ENCODE measurements at places on chromosomes 6 and 20.

DNA sequence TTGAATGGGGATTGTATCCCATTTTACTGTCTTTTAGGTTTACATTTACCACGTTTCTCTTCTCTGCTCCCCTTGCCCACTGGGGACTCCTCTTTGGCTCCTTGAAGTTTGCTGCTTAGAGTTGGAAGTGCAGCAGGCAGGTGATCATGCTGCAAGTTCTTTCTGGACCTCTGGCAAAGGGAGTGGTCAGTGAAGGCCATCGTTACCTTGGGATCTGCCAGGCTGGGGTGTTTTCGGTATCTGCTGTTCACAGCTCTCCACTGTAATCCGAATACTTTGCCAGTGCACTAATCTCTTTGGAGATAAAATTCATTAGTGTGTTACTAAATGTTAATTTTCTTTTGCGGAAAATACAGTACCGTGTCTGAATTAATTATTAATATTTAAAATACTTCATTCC, 9.1 kb upstream of the EFCAB8 start:
- DNase-seq, result no peak

DNA sequence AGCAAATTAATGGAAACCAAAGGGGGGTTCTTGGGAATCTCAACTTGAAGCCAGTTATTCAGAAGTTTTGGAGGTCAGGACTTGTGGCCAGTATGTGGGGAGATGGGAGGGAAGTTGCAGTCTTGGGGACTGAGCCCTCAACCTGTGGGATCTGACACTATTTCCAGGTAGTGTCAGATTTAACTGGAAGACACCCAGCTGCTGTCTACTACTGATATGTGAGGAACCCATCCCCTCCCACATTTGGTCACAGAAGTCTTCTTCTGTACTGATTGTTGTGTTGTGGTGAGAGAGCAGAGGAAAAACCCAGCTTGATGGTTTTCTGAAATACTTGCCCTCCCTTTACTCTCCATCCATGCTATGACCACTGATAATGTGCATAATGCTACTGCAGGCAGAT, 134.0 kb downstream of the QRSL1 start:
- DNase-seq, result no peak

GRCh38 chr6:33642897-33643296, 21.8 kb downstream of the ITPR3 start:
- DNase-seq, result no peak

GRCh38 chr6:170210651-170211403, 80.1 kb downstream of the DLL1 start:
- no peak for DNase-seq

- DNase-seq, result no peak
Measured at GRCh38 chr20:50517817-50518154, 7.6 kb downstream of the PTPN1 start.

GRCh38 chr6:37559501-37559900, 59.8 kb upstream of the CCDC167 start:
- no peak for DNase-seq

- peak; percentile 47 for DNase-seq
Measured at GRCh38 chr6:16671302-16672289, 89.7 kb downstream of the ATXN1 start.

GRCh38 chr6:165486183-165487137, 176.6 kb downstream of the PDE10A start:
- no peak for DNase-seq

- DNase-seq, result no peak
Measured at GRCh38 chr20:37314099-37314498, 24.6 kb downstream of the MANBAL start.

DNA sequence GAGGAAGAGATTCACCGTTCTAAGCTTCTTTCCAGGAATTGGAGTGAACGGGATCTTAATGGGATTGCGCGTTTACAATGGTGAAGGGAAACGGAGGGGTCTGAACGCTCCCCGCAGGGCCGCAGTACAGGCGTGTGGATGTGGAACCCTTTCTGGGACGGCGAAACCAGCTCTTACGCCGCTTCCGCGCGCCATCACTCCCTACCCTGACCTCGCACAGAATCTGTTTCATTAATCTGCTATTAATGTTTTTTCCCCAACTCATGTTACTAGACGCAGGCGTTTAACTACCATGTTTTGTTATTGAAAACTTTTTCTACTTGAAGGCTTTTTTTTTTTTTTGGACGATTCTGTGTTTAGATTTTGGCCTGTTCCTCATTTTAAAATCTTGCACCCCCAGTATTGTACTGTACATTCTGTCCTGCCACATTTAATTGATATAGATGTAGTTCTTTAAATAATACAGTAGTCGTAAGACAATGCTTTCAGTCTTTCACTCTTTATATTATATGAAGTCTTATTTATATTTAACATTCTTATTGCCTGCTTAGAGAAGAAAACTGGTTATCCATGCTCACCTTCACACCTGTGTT, 696 bp upstream of the SUPT3H start:
- DNase-seq, result no peak

DNA sequence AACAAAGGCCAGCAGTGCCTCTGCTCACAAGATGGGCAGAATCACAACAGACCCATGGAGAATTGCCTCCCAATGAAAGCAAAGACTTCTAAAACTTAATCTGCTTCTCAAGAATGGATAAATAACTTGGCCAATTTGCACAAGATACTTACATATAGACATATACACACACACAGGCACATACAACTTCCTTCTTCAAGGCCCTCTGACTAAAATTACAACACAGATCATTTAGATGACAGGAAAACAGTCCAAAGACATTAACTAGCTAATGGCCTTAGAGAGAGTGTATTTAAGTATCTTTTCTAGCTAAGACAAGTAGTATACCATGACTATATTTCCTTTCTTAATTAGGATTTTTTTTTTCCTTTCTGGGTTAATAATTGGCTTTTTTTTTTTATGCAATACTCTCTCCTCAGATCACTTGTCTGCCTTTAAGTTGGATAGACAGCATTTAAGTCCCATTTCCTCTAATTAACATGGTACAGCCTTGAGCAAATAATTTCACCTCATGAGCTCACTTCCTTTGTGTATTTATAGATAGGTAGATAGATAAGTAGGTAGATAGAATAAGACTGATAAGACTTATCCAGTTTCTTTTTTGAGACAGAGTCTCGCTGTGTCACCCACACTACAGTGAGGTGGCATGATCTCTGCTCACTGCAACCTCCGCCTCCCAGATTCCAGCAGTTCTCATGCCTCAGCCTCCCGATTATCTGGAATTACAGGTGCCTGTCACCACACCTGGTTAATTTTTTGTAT, 70.0 kb downstream of the NRSN1 start:
- DNase-seq, result peak; percentile 34

DNA sequence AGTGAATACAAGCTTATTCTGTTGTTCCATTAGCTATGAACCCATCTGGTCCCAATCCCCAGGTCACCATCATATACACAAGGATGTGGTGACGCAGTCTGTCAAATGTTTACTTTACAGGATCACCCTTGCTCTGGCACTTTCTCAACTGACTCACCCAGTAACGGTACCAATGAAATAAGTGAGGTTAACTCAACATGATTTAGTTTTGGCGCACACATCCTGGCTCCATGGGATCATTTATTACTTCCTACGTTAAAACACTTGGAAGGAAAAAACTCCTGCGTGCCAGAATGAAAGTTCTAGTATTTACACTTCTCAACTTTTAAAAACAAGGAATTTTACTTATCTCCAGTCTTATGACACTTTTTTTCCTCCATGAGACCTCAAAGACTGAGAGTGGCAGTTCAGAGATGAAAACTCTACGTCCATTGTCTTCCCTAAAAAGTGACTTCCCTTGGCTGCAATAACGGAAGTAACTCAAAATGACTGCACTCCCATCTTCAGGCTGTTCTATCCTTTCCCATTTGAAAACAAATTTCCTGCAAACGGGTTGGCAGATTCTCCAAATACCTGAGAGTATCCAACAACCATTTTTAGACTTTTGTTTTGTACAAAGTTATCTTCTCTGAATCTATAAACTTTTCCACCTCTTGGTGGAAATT, 15.9 kb downstream of the AGPAT4 start:
- peak; percentile 37 for DNase-seq

DNA sequence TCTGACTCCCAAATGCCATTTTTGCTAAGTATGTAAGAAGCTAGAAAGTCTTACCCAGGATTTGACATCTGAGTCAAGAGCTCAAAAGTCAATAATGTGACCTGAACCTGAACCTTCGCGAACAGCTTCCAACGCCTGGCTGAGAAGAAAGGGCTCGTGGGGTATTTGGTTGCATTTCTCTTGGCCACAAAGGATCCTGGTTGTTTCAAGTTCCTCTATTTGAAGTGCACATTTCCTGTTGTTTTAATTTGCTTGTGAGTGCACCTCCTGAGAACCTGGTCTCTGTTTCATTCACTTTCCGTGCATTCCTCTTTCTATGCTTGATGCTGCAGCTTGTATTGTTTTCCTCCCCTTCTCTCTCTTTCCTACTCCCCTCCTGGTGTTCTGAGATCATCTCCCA, 212.5 kb downstream of the FOXA2 start:
- peak; percentile 45 for DNase-seq

DNA sequence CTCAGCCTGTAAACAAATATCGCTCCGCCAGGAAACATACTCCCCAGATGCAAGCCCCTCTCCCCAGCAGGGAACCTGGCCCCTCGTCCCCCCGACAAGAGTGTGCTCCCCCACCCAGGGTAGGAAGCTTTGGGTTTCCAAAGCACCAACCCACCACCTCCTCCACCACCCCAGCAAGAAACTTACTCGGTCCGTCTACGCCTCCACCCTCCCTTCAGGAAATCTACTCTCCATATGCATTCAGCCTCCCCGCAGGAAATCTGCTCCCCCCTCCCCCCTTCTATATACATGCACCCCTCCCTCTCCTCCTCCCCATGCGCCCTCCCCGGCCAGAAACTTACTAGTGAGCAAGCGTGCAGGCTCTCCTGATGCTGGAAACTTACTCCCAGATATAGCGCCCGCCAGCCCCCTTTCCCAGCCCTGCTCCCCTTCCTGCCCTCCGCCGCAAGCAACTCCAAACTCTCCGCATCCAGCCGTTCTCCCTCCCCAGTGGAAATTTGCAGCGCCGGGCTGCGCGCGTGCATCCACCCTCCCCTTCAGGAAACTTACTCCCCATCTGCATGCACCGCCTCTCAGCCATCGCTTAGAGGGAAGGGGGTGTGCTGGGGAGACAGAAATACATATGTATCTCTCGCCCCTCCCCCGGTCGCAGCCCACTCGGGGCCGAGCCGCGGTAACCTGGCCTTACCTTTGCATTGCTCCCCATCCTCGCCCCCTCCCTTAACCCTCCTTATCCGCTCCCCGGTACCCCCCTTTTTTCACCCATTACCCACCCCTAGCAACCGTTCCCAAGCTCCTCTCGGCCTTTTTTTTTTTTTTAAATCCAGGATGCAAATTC, at the start of gene TRERF1:
TSS of gene TRERF1 (minus strand) at position 594 of the 838 bp plus-strand sequence. CDS start 182,336 bp downstream, outside the sequence.
- DNase-seq, result peak; percentile 25

- DNase-seq, result peak; percentile 45
Measured at GRCh38 chr6:48476257-48476656, 365.3 kb upstream of the PTCHD4 start.

GRCh38 chr20:45067087-45067486, 33.8 kb downstream of the KCNS1 start:
- DNase-seq, result peak; percentile 39

GRCh38 chr20:63084563-63084927, 77.8 kb upstream of the BHLHE23 start:
- no peak for DNase-seq

DNA sequence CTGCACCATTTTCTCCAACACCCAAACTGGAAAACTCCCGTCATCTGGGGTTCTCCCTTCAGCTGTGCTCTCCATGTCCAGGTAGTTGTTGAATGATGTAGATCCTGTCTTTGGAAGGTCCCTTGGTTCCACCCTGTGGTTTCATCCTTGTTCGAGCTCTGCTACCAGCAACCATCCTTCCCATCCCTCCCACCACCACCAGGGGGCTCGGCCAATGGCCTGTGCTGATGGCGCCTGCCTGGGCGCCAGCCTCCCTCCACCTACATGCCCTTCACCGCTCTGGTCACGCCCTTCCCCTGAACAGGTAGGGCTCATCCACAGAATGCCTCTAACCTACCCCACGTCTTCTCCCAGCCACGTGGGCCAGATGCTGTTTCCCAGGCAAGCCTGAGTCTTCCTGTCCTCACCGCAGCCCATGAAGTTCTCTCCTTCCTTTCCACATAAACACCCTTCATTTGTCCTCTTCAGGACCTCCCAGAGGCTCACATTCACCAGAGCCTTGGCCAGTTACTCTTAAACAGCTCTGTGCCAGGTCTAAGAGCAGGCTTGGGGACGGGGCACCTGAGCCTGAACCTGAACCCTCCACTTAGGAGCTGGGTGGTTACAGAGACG, 75.1 kb upstream of the DUSP22 start:
- no peak for DNase-seq

- peak; percentile 89 for DNase-seq
Measured at GRCh38 chr6:151999194-151999593, 191.7 kb downstream of the ESR1 start.

DNA sequence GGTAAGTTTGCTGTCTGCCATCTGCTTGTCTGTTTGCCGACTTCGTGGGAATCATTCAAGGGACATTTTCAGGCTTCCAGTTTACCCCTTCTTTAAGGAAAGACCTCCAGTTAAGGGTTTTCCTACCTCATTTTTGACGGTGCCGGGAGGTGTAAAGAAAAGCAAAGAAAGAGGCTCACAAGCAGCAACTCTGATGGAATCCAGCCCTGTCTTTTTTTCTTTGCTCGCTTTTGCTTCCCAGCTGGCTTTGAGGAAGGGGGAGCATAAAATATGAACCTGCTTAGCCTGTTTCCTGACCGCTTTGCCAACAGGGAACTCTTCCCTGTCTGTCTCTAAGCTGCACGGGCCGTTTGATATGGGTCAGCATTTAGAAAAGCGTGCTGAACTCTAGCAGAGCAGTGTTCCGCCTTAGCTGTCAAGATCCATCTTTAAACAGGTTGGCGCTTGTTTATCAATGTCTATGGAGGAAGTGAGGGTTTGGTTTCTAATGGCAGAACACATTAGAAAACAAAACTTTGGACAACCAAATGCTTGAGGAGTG, 13.8 kb downstream of the SYTL3 start:
- DNase-seq, result no peak

- DNase-seq, result no peak
Measured at GRCh38 chr6:66065313-66065712, 358.3 kb upstream of the EYS start.

DNA sequence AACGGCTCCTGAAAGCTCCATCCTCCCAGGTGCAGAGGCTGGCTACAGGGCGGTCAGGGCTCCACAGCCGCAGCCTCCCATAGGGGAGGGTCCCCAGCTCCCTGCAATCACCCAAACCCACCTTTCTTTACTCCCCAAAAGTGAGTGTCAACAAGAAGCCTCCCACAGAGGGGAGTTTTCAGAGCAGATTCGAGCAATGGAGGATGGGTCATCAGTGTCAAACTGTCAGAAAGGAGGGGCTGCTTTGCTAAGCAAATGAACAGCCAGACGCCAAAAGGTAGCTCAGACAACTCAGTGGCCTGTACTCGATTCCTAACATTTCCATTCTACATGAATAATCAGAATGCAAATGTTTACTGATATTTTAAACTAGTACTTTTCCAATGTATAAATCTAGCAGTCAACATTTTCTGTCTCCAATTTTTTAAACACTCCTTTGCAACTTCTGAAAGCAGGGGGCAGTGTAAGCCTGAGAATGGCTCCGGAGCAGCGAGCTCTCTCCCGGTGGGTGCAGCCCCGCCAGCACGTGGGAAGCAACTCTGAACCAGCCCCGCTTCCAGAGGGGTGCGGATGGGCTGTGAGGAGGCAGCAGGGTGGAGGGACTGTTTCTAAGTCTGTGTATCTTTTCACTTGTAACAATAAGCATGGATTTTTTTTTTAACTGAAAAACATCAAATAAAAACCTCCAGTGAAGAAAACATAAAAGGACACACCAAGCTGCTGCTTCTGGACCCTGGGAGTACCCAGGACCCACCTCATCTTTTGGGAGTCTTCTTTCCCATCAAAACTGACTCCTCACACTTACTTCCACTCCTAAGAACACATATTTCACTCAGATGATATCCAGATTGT, 54.9 kb downstream of the TAF4 start:
- peak; percentile 30 for DNase-seq

GRCh38 chr6:137901454-137901853, 34.4 kb downstream of the TNFAIP3 start:
- DNase-seq, result no peak
